ENCODE measurements at places on chromosomes 3 and 15.

DNA sequence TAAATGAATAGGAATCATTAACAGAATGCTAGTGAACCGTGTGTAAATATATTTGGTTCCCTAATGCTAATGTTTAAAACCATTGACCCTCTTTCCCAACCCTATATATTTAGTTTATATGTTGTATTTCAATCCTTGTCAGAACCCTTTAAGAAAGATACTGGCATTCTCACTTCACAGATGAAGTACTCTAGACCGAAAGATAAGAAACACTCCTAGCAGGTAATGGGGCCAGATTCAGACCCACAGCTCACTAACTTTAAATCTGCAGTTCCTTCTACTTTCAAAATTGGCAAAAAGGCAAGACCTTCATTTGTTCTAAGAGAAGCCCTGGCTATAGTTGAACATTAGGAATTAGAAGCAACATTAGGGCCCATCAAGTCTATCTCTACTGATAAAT lies 42.3 kb upstream of the TM4SF4 start:
- DNase-seq: no peak

GRCh38 chr15:25408929-25409328 lies 29.9 kb downstream of the UBE3A start:
- DNase-seq: no peak

GRCh38 chr15:25136119-25136518 lies 181.3 kb downstream of the SNRPN start:
- no peak for DNase-seq

- DNase-seq: no peak
Measured at GRCh38 chr3:43872301-43872700, 181.6 kb downstream of the ABHD5 start.

DNA sequence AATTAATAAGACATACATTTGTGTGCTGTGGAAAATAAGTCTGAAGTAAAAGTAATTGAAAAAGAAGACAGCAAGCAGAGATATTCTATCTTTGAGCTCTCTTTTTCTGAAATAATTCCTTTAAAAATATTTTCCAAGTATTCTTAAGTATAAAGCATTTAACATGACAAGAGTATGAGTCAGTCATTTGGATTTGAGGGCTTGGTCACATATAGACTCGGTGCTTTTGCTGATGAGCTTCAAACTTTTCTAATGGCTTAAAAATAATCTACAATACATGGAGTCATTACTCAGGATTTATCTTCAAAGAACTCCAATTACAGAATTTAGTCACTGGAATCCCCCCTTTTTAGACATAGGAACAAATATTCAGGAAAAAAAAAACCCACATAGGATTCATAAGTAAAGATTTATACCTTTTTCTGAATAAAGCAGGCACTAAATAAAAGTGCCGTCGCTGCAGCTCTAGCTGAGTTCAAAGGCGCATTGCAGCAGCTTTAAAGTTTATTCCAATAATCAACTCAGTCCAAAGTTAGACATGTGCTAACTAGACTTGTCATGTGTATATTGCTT lies 147.5 kb downstream of the CTNNB1 start:
- no peak for DNase-seq

- DNase-seq: no peak
Measured at GRCh38 chr3:101853982-101854381, 4.7 kb downstream of the NFKBIZ start.

DNA sequence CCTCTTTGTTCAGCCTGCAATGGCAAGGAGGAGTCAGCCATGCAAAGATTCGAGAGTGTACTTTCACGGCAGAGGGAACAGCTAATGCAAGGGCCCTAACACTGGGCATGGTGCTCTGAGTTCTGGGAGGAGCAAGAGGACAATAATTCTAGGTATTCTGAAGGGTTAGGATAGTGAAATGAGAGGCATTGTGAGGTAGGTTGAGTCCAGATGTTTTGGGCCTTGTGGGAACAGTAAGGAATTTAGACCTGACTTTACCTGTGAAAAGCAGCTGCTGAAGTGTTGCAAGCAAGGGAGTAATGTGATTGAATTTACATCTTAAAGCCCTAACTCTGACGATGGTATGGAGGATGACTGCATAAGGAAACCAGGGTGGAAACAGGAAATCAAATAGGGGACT lies 211.6 kb downstream of the CNTN3 start:
- DNase-seq: no peak

GRCh38 chr3:140603766-140604165 lies 74.1 kb upstream of the TRIM42 start:
- no peak for DNase-seq

DNA sequence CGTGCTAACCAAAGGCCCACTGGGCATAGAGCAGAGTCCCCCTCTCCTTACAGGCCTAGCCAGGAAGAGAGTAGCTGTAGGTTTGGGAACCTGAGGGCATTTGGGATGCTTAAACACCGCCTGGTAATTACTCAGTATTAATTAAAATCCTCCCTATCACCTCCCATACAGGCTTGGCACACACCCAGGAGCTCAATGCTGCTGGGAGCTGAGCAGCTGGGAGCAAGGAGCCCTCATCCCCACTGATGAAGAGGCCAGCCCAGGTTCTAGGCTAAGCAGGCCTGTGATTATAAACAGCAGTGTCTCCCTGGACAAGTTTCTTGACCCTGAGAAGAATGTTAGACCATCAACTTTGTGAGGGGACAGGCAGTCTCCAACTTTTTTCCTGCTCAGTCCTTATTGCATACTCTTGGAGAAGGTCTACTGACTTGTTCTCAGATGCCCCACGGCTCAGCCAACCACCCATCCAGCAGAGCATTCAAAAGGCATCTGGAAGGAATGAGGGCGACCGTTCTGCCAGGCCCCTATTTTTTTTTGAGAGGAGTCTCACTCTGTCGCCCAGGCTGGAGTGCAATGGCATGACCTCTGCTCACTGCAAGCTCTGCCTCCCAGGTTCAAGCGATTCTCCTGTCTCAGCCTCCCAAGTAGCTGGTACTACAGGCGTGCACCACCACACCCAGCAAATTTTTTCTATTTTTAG lies 1.3 kb upstream of the PRKAR2A start:
- no peak for DNase-seq

- peak; percentile 61 for DNase-seq
Measured at GRCh38 chr3:23810343-23811184, 4.8 kb downstream of the UBE2E1 start.

GRCh38 chr3:128197855-128198254 lies 44.6 kb downstream of the EEFSEC start:
- no peak for DNase-seq

GRCh38 chr15:48642795-48643194 lies 2.7 kb downstream of the FBN1 start:
- DNase-seq: no peak

DNA sequence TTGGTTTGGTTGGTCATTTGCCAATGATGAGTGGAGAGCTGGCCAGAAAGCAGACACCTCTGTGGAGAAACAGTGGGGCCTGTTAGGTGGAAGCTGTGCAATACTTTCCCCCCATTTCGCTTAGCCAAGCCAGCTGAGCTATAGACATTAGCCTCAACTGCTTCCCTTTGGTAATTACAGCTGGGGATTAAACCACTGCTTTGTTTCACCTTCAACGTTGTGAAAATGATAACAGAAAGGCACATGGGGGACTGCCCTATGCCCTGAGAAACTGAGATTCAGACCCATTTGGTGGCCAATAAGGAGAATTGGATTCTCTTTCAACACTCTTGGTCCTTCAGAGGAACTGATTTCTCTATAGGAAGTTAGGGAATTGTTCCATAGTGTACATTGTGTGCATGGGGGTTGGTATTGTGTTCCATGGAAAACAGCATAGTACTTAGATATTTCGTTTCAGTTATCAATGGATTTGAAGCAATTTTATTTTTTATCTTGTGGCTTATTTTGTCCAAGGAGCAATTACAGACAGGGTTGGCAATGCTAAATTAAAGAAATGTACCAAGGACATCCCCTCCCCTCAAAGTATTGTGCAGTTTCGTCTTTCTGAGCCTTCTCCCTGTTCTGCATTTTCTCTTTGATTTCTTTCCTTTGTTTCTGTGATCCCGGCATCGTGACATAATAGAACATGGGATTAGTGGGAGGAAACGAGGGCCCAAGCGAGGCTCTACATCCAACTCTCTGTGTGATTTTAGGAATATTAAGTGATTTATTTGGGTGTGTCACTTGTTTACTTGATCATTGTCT lies 194.3 kb downstream of the FNDC3B start:
- DNase-seq: no peak

DNA sequence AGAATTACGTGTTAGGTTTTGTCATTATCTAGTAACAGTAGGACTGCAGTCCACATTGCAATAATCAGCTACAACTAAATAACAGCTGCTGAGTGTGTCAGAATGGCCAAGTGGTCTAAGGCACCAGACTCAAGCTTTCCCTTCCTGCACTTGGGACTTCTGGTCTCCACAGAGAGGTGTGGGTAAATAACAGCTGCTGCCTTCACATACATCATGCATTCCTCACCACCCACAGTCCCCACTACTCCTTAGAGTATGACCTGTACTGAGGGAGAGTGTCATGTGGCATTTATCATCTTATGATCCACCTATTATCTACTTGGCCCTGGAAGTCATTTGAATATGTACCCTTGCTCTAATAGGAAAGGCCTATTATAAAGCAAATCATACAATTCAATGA lies 22.2 kb upstream of the ZMAT3 start:
- no peak for DNase-seq

DNA sequence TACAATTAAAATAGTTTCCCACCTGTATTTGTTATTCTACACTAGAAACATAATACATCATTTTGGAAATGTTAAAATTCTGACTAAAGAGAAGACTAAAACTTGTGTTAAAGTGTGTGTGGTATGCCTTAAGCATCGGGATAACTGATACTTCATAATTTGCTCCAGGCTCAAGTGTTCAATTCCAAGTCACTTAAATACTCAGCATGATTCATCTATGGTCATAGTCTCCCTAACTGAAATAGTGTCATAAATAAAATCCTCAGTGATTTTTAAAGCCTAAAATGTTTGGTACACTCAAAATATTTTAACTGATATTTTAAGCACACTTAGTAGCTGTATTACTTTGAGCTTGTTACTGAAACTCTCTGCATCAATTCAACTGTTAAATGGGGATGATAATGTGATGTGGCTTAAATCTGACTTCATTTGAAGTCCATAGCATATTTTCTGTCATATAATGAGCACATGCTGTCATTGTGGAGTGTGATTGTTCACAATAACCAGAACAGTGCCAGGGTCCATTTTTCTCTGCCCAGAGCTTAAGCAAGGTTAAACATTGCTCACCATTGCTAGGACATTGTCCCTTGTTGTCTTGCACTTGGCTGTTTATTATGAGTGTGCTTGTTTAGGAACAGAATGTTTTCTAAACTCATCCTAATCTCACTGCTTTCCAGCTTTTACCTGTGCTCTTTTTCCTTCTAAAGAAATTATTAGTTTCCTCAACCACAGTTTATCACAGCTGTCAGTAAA lies 122.2 kb downstream of the KLHL25 start:
- DNase-seq: no peak

GRCh38 chr3:59426821-59427565 lies 377.2 kb upstream of the CFAP20DC start:
- DNase-seq: peak; percentile 11

DNA sequence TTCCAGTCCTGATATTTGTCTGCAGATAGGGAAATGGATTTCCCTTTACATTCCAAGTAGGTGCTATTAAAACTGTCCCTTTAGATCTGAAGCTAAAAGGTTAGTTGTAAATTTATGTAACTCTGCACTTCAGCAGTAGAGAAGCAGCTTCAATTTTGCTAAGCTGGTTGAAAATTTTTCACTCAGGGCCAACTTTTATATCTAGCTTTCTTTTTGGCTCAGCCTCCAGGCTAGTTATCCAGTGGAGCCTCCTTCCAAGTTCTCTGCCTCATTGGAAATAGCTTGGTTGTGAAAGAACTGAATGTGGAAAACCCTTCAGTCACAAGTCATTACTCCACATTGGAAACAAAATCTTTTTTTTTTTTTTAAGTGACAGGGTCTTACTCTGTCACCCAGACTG lies 8.2 kb upstream of the ZNF660 start:
- no peak for DNase-seq

DNA sequence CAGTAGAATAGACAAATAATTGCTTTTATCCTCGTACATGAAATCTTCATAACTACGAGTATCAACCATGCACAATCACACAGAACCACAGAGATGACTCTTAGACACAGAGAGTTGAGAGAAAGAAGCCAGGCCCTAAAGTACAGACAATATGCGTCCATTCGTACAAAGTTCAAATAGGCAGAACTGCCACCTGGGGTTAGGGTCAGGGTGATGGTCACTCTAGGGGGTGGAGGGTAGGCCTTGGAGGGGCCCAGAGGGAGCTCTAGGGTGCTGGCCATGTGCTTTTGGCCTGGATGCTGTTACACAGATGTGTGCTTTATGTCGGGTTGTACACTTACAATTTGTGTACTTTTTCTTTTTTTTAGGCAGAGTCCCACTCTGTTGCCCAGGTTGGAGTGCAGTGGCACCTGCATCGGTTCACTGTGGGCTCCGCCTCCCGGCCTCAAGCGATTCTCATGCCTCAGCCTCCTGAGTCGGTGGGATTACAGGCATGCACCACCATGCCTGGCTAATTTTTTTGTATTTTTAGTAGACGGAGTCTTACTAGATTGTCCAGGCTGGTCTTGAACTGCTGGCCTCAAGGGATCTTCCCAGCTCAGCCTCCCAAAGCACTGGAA lies 65.9 kb upstream of the KLF13 start:
- no peak for DNase-seq

GRCh38 chr3:15294929-15295328 lies 37.5 kb downstream of the SH3BP5 start:
- DNase-seq: no peak

DNA sequence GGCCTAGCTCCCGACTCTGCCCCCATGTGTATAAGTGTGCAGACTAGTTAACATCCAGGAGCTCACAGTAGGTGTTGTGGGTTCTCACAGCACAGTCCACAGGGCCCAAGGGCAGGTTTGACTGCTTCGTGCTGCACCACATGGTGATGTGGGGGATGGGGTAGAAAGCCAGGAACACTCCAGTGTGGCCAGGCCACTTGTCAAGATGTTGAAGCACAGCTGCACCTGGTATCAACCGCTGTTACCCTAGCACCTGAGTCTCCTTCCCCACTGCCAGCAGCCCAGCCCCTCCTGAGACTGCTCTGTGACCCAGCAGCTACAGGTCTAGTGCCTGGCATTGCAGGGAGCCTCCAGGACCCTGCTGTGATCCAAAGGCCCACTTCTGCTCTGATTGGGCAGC lies 53.4 kb downstream of the CHDH start:
- DNase-seq: no peak

DNA sequence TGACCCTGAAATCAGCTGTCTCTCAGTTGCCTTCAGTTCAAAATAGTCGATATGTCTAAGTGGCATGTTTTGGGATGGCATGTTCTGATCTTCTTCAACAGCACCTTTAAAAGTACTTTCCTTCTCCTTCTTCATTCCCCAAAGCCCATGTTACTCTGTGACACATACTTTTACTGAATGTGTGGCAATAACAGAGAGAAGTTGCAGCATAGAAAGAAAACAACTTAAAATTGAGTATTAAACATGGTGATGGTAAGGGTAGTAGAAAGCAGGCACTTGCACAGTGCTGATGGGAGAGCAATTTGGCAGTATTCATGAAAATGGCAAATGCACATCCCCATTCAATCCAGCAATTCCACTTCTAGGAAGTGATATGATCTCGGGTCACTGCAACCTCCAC lies 12.3 kb upstream of the ULK4 start:
- no peak for DNase-seq
